ENCODE measurements at places on chromosomes 2 and 18. TPM values are rescaled to one million over a fixed set of nuclear protein-coding genes. Genes with fewer than 3 reads are reported as not detected.

Gene SERPINB11
- polyA plus RNA-seq, result not detected

Gene SLC16A14
- polyA plus RNA-seq, result 10.8 TPM

Gene ABCB11
- polyA plus RNA-seq, result 0.04 TPM

Gene TBR1
- polyA plus RNA-seq, result not detected

DNA sequence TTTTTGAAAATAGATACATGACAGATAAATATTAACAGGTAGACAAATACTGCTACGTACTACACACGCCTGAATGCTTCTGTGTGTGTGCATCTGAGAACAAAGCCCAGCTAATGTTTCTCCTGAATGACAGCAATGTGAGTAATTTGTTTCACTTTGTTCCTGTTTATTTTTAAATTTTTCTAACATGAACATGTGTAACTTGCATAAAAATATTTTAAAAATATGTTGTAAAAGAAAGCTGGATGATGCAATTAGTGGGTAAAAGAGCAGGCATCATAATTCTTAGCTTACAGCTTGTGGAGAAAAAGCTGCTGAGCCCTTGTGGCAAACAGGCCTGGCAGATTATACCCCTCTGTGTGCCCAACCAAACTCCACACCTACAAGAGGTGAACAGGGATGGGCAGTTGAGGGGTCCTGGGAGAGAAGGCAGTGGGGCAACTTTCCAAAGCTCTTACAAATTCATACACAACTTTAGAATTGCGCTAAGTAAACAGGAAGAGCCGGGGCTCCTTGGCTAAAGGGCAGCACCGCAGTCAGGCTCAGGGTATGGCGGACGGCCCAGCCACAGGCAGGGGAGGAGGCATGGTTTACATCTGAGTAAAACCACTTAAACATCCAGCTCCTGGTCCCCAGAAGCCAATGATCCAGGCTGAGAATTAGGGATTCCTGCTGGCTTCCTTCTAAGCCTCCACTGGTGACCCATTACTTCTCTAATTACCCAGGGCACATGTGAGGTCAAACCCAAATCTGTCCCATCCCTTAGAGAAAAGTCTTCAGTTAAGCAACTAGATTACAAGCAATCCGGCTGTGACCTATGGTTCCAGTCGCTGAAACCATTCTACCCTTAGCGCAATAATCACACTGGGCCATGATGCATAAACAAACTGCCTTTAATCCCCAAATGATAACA lies 14.0 kb downstream of the PXDN start:
- DNase-seq, result no peak

DNA sequence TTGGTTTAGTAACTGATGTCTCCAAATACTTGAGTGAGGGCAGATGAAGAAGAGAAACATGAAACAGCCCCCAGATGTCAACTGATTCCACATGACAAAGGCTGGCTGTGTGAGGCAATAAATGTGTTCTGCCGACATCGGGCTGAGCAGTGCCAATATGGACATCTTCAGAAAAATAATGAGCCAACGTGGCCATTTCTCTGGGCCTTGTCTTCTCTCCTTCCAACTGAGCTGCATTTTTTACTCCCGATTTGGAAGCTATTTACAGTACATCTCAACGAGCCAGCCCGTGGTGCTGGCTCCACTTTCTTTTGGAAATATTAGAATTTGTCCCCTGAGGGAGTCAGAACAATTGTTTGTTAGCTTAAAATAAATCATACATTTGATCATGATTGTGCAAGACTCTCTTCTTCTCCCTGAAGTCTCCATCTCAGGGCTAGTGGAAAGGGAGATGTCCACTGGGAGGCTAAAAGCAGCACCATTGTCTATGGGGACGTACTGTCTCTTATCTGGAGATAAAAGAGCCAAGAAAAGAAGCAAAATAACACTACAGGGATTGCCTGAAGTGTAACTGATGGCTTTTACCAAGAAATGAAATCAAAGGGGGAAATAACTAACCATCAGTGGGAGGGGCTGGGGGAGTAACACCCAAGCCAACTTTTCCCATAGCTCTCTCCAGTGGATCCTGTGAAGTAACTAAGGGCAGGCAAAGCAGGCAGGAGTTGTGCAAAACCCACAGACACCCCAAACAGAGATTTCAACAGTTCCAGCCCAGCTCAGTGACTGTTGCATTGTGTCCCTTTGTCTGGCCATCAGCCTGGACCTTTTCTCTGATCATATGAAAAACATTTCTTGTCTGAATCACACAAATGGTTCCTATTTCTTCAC lies 114.8 kb downstream of the RDH14 start:
- no peak for DNase-seq

DNA sequence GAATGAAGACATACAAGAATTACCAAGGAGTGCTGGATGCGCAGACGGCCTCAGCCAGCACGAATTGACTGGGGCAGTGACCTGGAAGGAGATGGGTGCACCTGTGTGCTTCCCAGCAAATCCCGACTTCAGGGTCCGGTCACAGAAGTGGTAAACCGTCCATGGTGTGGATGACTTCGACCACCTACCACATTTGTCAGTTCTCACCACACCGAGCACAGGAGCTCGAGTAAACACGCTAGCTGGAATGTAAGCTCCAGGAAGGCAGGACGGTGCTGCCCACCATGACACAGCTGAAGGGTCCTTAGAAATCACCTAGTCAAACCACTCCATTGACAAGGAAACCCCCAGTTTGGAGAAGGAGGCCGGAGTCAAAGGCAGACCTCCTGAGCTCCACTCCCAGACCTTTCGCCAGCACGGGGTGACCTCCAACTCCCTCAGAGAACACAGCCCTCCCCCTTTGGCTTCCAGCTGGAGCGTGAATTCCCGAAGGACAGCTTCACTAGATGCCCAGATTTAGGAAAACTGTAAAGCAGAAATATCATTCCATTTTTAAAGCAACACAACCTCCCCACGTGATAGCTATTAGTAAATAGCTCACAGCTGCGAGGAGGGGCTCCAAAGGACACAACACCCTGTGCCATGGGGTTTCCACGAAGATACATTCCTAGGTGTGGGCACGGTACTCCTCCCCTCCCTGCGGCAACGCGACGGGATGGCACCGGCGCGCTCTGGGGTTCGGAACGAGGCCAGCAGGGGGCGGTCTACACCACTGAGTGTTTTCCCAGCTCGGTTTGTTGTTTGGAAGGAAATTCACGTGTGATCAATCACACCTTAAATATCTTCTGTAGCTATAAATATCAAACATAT lies 34.1 kb upstream of the GNAL start:
- DNase-seq, result peak; percentile 43

GRCh38 chr18:8947566-8947965 lies 154.9 kb upstream of the NDUFV2 start:
- DNase-seq, result no peak

DNA sequence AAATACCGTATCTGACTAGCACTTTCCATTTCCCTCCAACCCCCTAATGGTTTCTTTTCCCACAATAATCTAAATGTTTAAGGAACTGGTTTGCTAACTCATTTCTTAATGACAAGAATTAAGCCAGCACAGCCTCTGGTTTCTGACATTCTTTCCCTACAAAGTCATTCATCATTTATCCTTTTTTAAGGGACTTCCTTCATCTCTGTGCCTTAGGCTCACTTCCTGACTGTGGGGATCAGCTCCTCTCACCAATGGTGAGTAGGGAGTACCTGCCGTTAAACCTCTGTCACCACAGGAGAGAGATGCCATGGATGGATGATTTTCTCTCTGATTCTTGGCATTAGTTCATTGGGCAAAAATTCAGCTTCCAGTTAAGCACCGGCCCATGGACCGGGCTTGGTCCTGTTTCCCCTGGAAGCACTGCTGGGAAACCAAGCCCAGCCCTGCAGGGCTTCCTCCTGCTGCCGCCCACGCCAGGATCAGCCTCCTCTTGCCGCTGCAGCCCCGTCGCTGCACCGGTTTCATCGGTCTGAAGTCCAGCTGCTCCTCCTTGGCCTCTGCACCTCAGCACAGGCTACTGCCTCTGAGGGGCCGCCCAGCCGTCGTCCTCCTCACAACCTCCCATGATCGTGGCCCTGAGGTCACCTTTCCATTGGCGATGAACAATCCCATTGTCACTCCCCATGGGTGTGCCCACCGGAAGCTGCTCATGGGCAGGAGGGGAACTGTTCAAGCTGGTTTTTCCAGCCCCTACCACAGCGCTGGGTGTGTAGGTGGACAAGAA lies 64.0 kb upstream of the ZNF516 start:
- no peak for DNase-seq

DNA sequence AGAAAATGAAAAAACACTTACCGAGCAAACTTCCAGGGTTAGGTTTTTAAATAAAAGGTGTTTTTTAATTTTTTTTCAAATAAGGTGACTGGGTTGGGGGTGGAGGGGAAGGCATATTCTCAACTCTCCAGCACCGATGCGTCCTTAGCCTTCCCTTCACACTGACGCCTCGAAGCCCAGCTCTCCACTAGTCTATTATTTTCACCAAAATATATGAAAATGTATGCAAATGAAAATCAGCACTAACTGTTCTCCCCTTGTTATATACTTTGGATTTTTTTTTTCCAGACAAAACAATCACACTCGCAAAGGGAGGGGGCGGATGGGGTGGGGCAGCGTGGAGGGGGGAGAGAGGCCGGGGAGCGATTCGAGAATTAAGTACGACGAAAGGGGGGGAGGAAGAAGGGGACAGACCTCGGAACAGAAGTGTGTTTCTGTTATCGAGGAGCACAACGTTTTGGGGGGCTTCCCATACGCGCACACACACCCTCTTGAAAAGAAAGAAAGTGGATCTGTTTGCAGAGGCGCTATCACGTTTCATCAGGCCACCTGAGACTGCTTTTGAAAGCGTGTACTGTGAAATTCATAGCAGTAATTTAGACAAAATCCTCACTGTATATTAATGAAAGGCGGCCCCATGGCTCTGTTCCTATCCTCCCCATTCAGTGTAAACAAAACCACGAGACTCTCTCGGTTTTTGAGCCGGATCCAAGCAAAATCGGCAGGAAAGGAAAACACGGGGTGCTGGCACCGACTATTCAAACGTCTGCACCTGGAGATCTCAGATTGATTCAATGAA lies 2.4 kb upstream of the POU3F3 start:
- DNase-seq, result no peak

GRCh38 chr18:12855916-12856315 lies 28.1 kb downstream of the PTPN2 start:
- no peak for DNase-seq

DNA sequence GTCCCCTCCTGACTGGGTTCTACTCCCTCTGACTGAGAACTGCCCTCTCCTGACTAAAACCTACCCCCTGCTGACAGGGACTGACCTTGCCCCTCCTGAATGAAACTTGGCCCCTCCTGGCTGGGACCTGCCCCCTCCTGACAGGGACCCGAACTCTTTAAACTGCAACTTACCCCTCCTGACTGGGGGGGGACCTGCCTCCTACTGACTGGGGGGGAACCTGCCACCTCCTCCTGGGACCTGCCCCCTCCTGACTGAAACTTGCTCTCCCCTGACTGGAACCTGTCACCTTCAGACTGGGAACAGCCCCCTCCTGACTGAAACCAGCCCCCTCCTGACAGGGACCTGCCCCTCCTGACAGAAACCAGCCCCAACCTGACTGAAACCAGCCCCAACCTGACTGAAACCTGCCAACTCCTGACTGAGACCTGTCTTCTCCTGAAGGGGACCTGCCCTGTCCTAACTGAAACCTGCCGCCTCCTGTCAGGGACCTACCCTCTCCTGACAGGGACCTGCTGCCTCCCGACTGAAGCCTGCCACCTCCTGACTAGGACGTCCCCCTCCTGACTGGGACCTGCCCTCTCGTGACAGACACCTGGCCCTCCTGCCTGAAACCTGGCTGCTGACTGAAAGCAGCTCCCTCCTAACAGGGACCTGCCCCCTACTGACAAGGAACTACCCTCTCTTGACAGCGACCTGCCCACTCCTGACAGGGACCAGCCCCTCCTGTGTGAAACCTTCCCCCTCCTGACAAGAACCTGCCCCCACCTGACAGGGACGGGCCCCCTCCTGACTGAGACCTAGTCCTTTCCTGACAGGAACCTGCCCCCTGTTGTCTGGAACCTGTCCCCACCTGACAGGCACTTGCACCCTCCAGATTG lies 87.1 kb downstream of the PXDN start:
- DNase-seq, result peak; percentile 31

DNA sequence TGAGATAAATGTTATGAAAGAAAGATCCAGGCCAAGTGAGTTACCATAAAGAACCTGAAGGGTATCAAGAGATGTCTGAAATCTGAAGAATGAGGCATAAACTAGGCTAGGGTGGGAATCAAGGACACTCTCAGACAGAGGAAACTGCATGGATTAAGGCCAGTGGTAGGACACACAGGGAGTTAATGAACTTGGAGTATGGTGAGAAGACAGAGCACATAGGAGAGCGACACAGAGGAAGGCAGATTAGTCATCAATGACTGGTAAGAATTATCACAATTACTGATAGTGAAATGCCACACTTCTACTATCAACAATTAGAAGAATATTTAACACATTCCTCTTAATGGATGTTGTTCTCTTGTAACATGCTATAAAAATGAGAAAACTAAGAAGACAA lies 76.9 kb downstream of the TTC21B start:
- DNase-seq, result no peak

- DNase-seq, result no peak
These were observed 209.7 kb upstream of the COPS8 start for GRCh38 chr2:236875906-236876505.

GRCh38 chr18:35027206-35027605 lies 14.0 kb upstream of the MAPRE2 start:
- DNase-seq, result no peak

DNA sequence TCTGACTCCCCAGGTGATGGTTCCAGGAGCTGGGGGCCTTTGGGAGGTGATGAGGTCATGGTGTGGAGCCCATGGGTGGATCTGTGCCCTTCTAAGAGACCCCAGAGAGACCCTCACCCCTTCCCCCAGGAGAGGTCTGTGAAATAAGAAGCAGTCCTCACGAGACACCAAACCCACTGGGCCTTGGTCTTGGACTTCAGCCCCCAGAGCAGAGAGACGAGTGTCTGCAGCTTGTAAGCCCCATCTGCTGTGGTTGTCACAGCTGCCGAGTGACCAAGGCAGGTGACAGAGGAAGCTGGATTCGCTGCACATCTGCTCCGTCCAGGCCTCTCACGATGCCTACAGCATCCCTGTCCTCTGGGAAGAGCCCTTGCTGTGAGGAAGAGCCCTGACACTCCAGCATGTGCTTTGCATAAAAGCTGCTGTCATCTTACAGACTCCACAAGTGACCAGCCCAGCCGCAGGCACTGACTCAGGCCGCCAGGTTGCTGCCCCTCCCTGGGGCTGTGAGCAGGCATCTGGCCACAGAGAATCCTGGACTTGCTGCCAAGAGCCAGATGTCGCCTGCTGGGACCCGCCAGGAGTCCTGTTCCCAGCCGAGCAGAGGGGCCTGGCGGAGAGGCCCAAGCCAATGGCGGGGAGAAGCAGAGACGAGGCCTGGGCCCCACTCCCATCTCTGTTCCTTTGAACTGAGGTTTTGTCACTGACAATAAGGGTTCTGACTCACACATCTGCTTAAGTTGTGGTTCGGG lies 150.8 kb downstream of the PXDN start:
- peak; percentile 71 for DNase-seq

GRCh38 chr2:10183146-10183675 lies 60.7 kb downstream of the RRM2 start:
- no peak for DNase-seq

Measured in left lung (tissue), 14 donors.